ENCODE measurements at places on chromosomes 13 and 19. TPM values are rescaled to one million over a fixed set of nuclear protein-coding genes. Genes with fewer than 3 reads are reported as not detected.

LRP3 gene
- 9.9 TPM for polyA plus RNA-seq

IL11 gene
- 0.37 TPM for polyA plus RNA-seq

HSPB6 gene
- polyA plus RNA-seq: 387 TPM

TNNT1 gene
- polyA plus RNA-seq: 721 TPM

AP2A1 gene
- polyA plus RNA-seq: 36.1 TPM

TMEM238 gene
- 0.06 TPM for polyA plus RNA-seq

SELENOV gene
- not detected for polyA plus RNA-seq

SIGLECL1 gene
- polyA plus RNA-seq: not detected

ZNF433 gene
- polyA plus RNA-seq: 9.3 TPM

ERICH4 gene
- polyA plus RNA-seq: 0.10 TPM

NPAS1 gene
- polyA plus RNA-seq: 0.64 TPM

CLIP3 gene
- polyA plus RNA-seq: 2.6 TPM

DNA sequence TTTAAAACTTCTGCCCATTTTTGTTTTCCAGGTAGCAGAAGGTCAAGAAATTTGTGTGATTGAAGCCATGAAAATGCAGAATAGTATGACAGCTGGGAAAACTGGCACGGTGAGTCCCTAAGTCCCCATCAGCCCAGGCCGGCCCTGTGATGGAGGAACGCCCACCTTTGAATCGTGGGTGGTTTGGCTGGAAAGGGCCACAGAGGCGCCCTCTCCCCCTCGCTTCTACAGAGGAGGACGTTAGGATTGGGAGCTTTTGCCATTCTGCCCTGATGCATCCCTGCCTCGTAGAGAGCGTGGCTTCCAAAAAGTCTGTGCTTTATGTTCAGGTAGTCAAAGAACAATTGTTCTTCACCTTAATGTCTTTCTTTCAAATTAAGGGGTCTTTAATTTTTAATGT, 60.9 kb downstream of the GGACT start:
- no peak overlapping the region for H3K4me3 ChIP-seq
- no peak for DNase-seq
- H3K4me1 ChIP-seq: no peaks in the 10 kb centered on the region
- H3K36me3 ChIP-seq: no peaks in the 10 kb centered on the region
- H3K27me3 ChIP-seq: no peaks in the 10 kb centered on the region

GRCh38 chr19:10615429-10616023, 9.8 kb upstream of the SLC44A2 start:
- DNase-seq: no peak
- H3K36me3 ChIP-seq: peaks cover 5% of the 10 kb centered on the region
- H3K27ac ChIP-seq: no peak overlapping the region
- peaks cover 36% of the 10 kb centered on the region for H3K4me1 ChIP-seq

DNA sequence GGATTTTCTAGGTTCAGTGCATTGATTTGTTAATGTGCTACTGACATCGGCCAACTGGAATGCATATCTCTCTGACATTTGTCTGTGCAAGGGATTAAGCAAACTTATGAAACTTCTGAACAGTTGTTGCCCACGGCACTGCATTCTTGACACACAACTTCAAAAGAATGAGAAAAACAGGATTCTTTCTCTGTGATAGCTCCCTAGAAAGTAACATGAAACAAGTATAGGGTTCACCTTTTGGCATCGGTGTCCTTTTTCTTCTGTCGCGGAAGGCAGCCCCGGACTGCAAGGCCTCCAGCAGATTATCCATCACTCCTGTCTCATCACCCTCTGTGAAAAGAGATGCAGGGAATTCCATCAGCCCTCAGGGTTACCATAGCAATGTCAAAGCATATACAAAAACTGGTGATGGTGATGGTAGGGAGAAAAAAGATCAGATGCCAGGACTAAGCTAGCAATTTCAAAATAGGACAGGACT, 389.2 kb downstream of the DIAPH3 start:
- H3K27ac ChIP-seq: no peak overlapping the region
- H3K4me3 ChIP-seq: no peak overlapping the region
- no peak for DNase-seq
- H3K36me3 ChIP-seq: no peaks in the 10 kb centered on the region
- no peaks in the 10 kb centered on the region for H3K27me3 ChIP-seq
- no peaks in the 10 kb centered on the region for H3K4me1 ChIP-seq

GRCh38 chr13:113616991-113617749, 32.6 kb downstream of the TFDP1 start:
- no peak overlapping the region for H3K27ac ChIP-seq
- no peak for DNase-seq
- no peaks in the 10 kb centered on the region for H3K27me3 ChIP-seq
- H3K4me3 ChIP-seq: no peak overlapping the region
- no peaks in the 10 kb centered on the region for H3K36me3 ChIP-seq
- H3K4me1 ChIP-seq: no peaks in the 10 kb centered on the region

GRCh38 chr13:62431852-62432251, 1016.2 kb upstream of the PCDH20 start:
- no peaks in the 10 kb centered on the region for H3K36me3 ChIP-seq
- H3K27ac ChIP-seq: no peak overlapping the region
- H3K4me3 ChIP-seq: no peak overlapping the region
- DNase-seq: no peak
- H3K27me3 ChIP-seq: no peaks in the 10 kb centered on the region

DNA sequence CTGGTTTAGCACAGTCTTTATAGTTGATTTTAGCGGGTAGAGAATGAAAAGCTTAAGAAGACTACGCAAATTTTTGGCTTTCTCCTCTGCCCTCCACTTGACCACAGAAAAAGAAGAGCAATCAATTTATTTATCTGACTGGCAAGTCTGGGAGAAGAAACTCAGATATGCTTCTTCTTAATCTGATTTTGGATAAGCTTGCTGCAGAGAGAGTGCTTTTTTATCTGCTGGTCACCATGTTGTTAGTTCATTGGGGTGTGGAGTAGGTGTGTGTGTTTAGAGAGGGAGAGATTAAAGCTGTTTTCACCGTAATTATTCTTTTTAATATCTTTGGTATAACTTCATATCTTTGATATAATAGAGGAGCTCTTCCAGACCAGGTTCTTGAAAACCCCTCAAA, 471.4 kb upstream of the SLC10A2 start:
- H3K36me3 ChIP-seq: no peaks in the 10 kb centered on the region
- H3K4me3 ChIP-seq: no peak overlapping the region
- no peak for DNase-seq
- H3K27ac ChIP-seq: no peak overlapping the region

DNA sequence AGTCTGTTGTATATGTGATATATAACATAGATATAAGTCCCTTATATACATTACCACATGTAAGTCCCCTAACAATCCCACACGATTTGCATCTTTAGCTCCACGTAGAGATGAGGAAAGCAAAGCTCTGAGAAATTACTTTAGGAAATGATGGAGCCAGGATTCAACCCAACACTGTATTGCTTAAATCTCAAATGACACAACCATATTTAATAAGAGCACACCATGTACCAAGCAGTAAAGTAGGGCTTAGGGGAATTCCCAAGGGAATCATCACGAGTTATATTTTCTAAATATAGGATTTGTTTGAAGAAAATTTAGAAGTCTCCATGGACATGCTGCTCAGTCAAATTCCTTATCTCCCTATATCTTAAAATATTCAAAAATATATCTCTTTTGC, 61.3 kb upstream of the POMP start:
- no peak overlapping the region for H3K4me3 ChIP-seq
- H3K4me1 ChIP-seq: no peaks in the 10 kb centered on the region
- DNase-seq: no peak
- no peaks in the 10 kb centered on the region for H3K27me3 ChIP-seq

GRCh38 chr19:10001899-10002298, 8.4 kb downstream of the COL5A3 start:
- H3K4me3 ChIP-seq: no peak overlapping the region
- peak; percentile 71 for DNase-seq
- H3K36me3 ChIP-seq: peaks cover 41% of the 10 kb centered on the region
- H3K4me1 ChIP-seq: peaks cover 37% of the 10 kb centered on the region

DNA sequence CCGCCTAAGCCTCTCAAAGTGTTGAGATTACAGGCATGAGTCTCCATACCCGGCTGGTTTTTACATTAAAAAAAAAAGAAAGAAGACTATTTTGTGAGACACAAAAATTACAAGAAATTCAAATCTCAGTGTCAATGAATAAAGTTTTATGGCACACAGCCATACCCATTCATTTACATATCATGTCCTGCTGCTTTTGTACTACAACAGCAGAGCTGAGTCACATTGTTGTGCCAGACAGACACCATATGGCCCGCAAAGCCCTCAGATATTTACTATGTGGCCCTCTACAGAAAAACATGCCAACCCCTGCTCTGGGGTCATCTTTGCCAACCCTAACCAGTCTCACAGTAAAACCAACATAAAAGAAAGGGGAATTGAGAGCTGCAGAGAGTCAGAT, 5.3 kb downstream of the SMIM7 start:
- H3K27me3 ChIP-seq: no peaks in the 10 kb centered on the region
- no peak for DNase-seq
- H3K4me1 ChIP-seq: peaks cover 30% of the 10 kb centered on the region
- H3K27ac ChIP-seq: no peak overlapping the region

- H3K27ac ChIP-seq: no peak overlapping the region
- H3K4me1 ChIP-seq: no peaks in the 10 kb centered on the region
- no peak for DNase-seq
- no peaks in the 10 kb centered on the region for H3K27me3 ChIP-seq
- H3K4me3 ChIP-seq: no peak overlapping the region
Measured at GRCh38 chr13:59043016-59043415, 1120.7 kb downstream of the DIAPH3 start.

DNA sequence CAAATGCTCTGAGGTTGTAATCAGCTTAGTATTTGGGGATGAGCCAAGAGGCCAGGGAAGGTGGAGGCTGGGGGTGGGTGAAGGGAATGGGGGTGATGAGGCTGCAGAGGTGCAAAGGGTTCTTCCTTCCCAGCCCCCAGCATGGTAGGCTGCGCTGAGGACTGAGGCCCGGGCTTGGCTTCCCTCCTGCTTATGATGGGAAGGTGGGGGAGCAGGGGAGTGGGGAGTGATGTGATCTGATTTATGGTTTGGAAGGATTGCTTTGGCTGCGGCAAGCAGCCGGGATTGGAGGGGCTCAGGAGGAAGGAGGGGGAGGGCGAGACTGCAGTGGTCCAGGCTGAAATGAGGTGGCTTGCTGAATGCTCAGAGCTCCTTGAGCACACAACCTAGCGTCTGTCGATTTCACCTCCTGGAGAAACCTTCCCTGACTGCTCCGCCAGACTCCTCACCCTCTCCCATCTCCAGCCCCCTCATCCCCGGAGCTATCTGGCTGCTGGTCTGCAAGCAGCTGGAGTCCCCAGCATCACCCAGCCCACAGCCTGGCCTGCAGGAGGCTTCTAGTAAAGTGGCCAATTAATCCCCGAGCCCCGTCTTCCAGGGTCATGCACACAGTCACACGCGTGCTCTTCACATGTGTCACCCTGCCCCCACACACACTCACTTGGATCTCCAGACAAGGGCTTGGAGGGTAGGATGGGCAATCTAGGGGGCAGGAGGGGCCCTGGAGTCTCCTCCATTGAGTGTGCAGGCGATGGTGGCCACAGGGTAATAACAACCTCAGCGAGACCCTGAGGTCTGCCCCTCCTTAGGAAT, 757 bp upstream of the CLEC11A start:
- no peak overlapping the region for H3K4me3 ChIP-seq
- H3K36me3 ChIP-seq: no peaks in the 10 kb centered on the region
- H3K27ac ChIP-seq: peak overlapping the region; percentile 79
- peaks cover 25% of the 10 kb centered on the region for H3K4me1 ChIP-seq

GRCh38 chr19:53927739-53928138, 18.7 kb downstream of the CACNG7 start:
- no peaks in the 10 kb centered on the region for H3K4me1 ChIP-seq
- H3K27ac ChIP-seq: no peak overlapping the region
- H3K4me3 ChIP-seq: no peak overlapping the region
- no peaks in the 10 kb centered on the region for H3K36me3 ChIP-seq

DNA sequence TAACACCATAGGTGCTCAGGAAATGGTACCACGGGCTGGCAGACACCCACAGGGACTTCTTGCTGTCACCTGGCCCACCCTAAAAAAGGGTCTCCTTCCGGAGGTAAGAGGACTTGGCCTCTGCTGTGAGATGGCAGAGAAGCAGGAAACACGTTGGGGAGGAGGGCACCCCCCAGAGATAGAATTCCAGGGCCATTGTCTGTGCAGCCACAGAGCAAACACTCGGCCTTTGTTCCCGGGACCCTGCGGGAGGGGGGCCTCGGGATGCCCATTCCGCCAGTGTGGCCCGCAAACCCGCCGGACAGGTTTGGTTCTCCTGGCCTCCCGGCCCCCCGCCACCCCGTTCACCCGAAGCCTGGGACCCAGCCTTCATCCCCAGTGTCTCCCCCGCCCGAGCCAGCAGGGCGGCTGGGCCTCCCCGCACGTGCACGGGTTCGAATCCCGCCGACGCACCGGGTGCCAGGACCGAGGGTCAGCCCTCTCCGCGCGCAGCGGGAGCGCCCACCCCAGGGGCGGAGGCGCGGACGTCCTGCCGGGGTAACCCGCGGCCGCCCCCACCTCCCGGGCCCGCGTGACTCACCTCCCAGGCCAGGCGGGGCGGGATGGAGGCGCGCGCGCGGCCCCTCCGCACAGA, 714 bp downstream of the PLPP2 start:
- no peaks in the 10 kb centered on the region for H3K36me3 ChIP-seq
- peaks cover 53% of the 10 kb centered on the region for H3K27me3 ChIP-seq
- H3K27ac ChIP-seq: peak overlapping the region; percentile 58
- peak overlapping the region; percentile 41 for H3K4me3 ChIP-seq

GRCh38 chr13:88919970-88920628, 1248.9 kb downstream of the SLITRK5 start:
- no peak overlapping the region for H3K4me3 ChIP-seq
- no peaks in the 10 kb centered on the region for H3K27me3 ChIP-seq
- no peak overlapping the region for H3K27ac ChIP-seq
- no peak for DNase-seq

DNA sequence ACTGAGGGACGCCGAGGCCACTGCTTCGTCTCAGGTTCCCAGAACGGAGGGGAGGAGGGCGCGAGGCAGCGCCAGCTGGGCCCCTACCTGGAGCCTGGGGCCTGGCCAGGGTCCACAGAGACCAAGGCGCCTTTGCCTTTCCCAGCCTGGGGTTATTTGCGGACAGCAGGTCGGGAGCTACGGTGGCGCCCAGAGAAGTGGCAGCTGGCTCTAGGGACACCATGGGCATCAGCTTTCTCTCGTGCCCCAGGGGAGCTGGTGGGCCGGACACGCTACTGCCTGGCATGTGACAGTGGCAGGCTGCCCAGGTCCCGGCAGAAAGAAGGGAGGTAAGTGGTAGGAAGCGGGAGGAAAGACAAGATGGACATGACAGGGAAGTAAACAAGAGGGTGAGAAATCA, 19.0 kb downstream of the AKT2 start:
- H3K4me1 ChIP-seq: peaks cover 54% of the 10 kb centered on the region
- peak; percentile 76 for DNase-seq
- H3K36me3 ChIP-seq: no peaks in the 10 kb centered on the region
- H3K27me3 ChIP-seq: no peaks in the 10 kb centered on the region
- H3K27ac ChIP-seq: peak overlapping the region; percentile 66

DNA sequence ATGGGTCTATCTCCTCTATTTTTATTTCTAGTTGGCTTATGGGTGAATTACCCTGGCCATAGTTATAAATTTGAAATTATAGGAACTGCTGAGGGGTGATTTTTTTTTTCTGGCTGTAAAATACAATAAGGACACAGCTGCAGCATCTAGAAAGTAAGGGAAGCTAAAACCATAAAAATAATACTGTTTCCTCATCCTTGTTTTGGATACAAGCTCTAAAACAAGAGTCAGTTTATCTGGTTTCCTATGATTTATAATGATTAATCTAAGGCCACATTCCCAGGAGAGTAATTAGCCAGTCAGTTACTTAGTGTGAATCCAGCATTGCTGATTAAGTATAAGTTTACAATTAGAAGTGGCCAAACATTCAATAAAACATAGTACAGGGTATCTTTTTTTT, 219.1 kb upstream of the NBEA start:
- no peak for DNase-seq
- no peak overlapping the region for H3K4me3 ChIP-seq
- H3K36me3 ChIP-seq: no peaks in the 10 kb centered on the region

All from heart right ventricle (tissue), 16 donors.